ENCODE measurements at places on chromosomes 7 and 10.
A peak's percentile ranks its signal among the peaks of the same experiment; 100 is the strongest.

- no peak for DNase-seq
Observed at GRCh38 chr10:108358912-108359311, 1194.4 kb upstream of the SORCS1 start.

DNA sequence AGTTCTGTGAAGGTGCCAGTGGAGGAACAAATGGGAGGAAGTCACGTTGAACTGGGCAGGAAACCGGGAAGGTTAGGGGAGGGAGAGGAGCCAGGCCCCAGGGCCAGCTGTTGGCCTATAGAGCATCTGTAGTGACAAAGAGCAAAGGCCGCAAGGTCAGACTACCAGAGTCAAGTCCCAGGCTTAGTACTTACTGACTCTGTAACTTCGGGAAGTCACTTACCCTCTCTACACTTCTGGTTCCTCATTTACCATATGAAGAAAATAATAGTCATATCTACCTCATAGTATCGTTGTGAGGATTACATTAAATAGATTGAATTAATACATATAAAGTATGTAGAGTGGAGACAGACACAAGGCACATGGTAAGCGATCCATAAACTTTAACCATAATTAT, 101.8 kb upstream of the FZD1 start:
- DNase-seq = no peak

DNA sequence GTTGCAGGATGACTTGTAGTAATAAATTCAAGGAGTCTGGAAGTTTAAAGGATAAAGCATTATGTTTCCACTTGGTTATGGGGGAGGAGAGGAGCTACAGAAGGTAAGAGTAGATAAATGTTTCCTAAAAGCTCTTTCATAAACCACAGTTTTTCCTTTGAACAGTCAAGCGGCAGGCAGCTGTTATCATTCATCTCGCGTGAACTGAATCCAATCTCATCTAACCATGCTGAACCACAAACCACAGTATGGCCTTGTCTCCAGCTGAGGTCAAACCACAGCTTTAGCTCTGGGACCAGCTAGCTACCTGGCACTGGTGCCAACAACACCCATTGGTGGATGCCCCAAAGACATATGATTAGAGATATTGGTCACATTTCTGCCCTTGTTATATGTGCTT, 63.3 kb downstream of the NOC3L start:
- DNase-seq = no peak

- no peak for DNase-seq
Observed at GRCh38 chr10:71603754-71604153, 115.8 kb downstream of the C10orf105 start.

GRCh38 chr10:66804962-66805361, 120.9 kb upstream of the LRRTM3 start:
- DNase-seq = no peak

DNA sequence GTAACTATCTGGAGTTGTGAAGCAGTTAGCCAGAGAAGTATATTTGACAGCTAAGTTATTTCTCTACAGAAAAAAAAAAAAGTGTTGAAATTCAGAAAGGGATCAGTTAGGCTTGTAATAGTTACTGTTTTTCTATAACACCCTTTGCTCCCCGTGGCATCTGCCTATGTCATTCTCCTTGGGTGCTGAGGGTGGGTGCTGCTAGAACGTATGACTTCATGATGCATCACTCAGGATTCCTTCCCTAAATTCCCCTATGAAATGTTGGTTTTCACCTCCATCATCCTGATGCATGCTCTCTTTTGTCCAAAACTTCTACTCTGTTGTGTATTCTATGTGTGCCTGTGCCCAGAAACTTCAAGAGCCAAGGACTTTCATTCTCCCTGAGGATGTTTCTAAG, 536.4 kb downstream of the GRM8 start:
- DNase-seq = no peak

DNA sequence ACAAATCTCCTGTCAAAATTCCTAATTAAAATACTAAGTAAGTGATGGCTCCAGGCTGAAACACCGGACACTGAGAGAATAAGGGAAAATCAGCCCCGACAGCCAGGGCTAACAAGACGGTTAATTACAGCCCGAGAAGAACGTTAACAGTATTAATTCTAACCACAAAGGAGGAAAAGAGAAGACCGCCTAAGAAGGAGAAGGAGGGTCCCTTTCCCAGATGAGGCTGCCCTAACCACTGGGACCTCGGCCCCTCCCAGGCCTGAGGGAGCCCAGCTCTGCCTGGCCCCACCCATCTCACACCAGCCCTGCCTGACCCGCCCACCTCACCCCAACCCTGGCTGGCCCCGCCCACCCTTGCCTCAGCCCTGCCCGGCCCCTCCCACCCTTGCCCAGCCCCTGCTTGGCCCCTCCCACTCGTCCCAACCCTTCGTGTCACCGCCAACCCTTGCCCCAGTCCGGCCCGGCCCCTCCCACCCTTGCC, 51.3 kb downstream of the PWWP2B start:
- peak; percentile 23 for DNase-seq

- no peak for DNase-seq
Observed at GRCh38 chr7:134031835-134032617, 95.1 kb upstream of the LRGUK start.

DNA sequence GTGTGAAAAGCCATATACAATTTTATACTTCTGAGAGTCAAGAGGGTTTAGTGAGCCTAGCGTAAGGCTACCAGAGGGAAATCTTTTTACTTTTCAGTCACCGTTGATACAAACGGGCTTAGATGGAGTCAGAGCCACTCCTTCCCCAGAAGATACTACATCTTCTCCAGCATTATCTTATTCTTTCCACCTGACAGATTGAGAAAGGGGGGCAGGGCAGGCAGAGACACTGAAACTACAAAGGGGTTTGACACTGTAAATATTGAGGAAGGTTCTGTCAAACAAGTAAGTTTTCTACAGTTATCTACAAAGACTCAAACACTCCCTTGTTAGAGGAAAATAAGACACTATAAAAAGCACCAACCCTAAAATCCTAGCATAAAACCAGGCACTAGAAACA, 100.0 kb downstream of the RELN start:
- no peak for DNase-seq

GRCh38 chr10:105969884-105970377, 1194.6 kb downstream of the SORCS1 start:
- no peak for DNase-seq

- no peak for DNase-seq
Observed at GRCh38 chr7:68256295-68256694, 1259.7 kb downstream of the TYW1 start.

DNA sequence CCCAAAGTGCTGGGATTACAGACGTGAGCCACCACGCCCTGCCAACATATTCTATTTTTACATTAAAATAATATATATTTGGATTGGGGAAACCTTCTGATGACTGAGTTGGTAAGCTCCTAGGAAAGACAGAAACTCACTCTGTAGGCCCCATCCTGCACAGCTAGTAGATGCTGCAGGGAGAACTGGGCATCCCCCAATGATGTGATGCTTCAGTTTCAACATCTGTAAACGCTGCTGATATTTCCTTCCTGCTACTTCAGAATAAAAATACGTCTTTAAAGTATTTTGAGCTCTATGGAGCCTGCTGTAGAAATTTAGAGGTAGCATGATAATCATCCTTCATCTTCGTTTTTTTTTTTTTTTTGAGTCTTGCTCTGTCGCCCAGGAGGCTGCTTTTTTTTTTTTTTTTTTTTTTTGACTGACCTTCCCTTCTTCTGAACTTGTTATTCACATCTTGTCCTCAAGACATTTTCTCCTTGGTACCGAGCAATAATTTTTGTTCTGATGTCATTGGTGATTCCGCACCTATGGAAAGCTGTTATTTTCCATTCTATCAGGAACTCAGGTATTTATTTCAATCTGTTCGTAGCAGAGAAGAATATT, 21.8 kb upstream of the INPP5F start:
- no peak for DNase-seq

- no peak for DNase-seq
Observed at GRCh38 chr10:49072166-49072885, 43.0 kb downstream of the VSTM4 start.

- no peak for DNase-seq
Observed at GRCh38 chr7:75711656-75712514, 26.9 kb downstream of the HIP1 start.

DNA sequence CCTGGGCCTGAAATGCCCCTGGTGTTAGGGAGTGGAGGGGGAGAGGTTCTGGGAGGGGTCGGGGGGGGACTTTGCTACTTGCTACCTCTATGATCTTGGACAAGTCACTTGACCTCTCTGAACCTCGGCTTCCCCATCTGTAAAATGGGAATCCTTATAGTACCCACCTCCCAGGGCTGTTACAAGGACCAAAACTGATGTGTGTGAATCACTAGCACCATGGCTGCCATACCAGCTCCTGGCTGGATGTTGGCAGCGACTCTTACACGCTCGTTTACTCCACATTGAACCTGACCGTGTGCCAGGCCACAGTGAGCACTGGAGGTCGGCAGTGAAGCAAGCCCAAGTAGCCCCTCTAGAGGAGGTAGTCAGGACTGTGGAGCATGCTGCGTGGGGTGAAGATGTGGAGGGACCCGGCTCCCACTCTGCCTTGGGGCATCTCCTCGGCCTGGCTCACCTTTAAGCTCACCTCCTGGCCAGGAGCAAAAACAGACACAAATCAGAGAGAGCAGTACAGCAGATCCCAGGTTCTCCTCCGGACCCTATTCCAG, 28.9 kb downstream of the PPIF start:
- no peak for DNase-seq

GRCh38 chr7:134535272-134535918, 8.0 kb downstream of the AKR1B10 start:
- no peak for DNase-seq

DNA sequence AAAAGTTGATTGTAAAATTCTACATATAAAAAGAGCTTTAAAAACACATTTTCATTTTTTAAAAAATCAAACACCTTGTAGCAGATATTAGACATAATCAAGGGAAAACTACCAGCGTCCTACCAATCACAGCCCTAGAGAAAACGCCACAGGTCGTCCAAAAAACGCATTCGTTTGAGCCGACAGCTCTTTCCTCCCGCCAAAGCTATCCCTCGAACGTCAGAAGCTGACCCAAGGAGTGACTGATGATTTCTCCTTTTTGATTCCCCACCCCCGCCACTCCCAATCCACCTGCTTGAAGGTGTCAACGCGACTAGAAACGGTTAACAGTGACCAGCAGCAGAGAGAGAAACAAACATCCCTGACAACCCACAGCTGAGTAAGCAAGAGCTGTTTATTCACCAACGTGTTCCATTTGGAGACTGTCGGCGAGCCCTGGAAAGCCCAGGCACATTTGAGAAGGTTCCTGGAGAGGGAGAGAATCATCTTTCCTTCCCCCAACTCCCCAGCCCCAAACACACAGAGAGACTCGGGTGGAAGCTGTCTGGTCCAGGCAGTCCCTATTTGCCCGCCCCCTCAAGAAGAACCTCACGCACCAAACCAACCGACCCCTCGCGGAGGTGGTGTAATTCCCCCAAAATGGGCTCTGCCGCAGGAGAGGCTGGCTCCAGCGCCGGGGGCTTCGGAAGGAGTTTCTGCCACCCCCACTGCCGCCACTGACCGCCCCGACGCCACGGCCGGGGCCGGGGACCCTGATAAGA, 622 bp downstream of the CPEB3 start:
- DNase-seq = peak; percentile 18

GRCh38 chr10:70758757-70759514, 26.2 kb downstream of the TBATA start:
- peak; percentile 9 for DNase-seq

- DNase-seq = no peak
Observed at GRCh38 chr10:132054564-132054963, 11.2 kb upstream of the JAKMIP3 start.

GRCh38 chr7:50603287-50603686, 38.1 kb upstream of the DDC start:
- DNase-seq = no peak

GRCh38 chr10:33822774-33823173, 488.3 kb upstream of the NRP1 start:
- DNase-seq = no peak

GRCh38 chr7:35676211-35676610, 18.7 kb downstream of the HERPUD2 start:
- no peak for DNase-seq

- DNase-seq = no peak
Observed at GRCh38 chr7:4178916-4179687, 503.0 kb upstream of the FOXK1 start.

DNA sequence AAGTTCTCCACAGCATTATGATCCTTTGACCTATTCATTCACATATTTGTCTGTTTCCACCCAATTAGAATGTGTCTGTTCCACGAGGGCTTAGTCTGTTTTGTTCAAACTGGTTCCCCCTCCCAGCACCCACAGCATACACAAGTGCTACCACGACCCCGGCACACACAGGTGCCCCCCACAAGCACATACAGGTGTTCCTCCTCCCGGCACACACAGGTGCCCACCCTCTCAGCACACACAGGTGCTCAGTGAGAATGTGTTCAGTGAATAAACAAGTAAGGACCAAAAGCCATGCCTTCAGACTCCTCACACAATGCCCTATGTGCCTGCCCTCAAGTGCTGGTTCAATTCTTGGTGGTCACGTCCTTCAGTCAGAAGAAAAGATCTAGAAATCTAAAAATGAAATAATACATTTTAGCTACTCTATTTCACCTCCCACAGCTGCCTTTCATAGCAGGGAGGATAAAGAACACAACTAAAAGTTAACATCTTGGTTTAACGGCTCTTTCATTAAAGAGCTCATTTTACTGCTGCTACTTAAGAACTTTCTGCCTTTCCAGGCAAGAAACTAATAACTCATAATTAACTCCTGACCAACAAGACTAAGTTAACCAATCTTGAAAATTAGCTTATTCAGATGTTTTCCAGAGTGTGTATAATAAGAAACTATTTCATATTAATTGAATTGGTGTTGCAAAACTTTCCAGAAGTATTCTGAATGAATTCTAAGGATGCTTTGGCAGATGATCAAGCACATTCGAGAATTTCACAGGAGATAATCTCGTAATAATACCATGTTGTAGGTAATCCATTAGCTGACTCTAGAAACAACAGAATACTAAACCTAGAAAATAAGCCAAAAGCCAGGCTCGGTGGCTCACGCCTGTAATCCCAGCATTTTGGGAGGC, 2.3 kb downstream of the DNMBP start:
- no peak for DNase-seq

- DNase-seq = no peak
Observed at GRCh38 chr7:4271716-4272015, 410.4 kb upstream of the FOXK1 start.

GRCh38 chr7:2554661-2555111, 638 bp downstream of the BRAT1 start:
- DNase-seq = no peak

- no peak for DNase-seq
Observed at GRCh38 chr7:106869954-106870353, 4.9 kb downstream of the PIK3CG start.

DNA sequence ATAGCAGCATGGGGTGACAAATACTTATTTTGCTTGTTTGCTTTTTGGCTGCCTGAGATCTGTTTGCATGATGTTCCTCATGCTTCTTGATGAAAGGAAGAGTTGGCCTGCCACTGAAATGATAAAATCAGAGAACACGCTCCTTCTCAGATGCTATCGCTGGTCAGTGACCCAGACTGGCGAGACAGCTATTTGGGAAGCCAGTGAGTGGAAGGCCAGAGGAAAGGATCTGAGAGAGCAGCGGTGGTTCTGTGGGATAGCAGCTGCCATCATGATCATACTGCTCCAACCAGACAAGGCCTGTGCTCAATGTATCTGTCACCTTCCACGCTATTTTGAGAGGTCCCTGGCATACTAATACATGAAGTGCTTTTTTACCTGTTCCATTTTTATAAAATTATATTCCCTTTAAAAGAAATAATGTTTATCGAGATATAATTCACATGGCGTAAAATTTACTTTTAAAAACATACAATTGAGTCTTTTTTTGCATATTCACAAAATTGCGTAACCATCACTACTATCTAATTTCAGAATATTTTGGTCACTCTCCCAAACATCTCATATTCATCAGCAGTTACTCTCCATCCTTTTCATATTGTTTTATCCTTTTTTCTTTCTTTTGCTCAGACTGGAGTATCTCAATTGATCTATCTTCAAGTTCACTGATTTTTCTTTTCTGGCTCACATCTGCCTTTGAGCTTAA, 695.1 kb downstream of the TNS3 start:
- no peak for DNase-seq

Data from T-helper 22 cell (primary cell).